Hematopoietic multipotent progenitor cell treated with erythropoietin and hydrocortisone succinate and interleukin-3 and kit ligand, for 15 days (in vitro differentiated cells): ENCODE measurements at places on chromosomes 4 and X.
A peak's percentile ranks its signal among the peaks of the same experiment; 100 is the strongest.

GRCh38 chr4:67393007-67393406 lies 152.3 kb downstream of the CENPC start:
- DNase-seq = no peak

DNA sequence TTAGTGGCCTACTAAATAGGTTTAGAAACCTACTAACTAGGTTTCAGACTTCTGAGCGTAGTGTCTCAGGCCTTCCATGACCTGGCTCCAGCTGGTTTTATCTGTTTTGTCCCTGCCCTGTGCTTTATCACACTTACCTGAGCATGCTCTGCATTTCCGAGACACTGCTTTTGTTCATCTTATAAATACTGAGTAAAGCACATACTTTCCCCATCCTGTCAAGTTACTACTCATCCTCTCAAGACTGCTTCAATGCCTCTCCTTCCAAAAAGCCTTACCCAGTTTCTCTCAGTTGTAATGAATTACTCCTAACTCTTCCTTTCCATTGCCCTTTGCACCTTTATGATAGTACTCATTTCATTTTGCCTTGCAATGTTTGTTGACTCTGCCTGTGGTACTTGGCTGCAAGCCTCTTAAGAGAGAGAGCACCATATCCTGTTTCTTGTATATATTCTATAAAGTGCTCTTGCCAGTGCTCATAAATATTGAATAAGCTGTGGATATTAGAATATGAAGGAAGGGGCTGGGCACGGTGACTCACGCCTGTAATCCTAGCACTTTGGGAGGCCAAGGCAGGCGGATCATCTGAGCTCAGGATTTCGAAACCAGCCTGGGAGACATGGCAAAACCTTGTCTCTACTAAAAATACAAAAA lies 34.4 kb downstream of the SLAIN2 start:
- DNase-seq = no peak

DNA sequence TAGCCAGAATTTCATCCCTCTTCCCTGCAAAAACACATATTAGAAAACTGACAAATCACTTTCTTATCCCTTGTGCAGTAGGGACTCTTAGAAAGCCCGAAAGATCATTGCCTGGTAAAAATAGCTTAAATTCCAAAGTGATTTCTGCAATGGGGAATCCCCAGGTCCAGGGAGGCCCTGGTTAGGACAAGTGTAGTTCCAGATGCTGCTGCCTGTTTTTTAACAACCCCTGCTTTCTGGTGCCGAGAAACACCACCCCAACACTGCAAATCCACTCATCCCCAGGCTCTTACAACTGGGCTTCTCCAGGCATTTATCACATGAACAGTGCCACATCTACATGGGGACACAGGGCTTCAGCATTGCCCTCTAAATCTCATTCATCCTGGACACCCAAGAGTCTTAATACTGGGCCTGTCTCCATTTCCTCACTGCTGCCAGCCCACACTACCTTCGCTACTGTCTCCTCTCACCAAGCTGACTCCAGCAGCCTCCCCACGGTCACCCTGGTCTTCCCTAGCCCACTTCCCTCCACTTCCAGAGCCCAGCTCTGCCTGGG lies 112.2 kb upstream of the PSAPL1 start:
- DNase-seq = no peak

DNA sequence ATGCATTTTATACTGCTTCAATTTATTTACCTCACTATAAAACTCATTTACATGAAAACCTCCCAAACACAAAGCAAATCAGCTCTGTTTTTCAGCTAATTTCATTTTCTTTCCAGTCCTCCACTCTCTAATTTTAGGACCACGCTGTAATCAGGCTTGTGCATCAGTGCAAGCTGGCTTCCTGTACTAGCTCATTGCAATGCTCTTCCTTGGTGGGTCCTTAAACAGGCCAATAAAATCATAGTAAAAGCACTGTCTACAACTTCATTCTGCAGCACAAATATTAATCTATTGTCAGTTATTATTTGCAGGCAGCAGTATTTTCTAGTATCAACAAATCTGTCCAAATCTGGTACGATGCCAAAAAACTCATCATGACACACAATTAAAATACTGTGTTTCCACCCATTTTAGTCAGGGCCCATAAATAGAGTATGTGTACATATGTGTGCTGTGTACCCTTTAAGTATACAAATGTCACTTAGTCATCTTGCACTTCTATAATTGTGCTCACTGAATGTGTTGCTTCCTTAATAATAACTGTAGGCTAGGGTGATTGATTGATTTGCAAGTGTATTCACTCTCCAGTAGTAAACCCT lies 178.2 kb upstream of the HCCS start:
- DNase-seq = no peak

- DNase-seq = no peak
Measured at GRCh38 chr4:53573696-53574095, 17.6 kb downstream of the LNX1 start.

DNA sequence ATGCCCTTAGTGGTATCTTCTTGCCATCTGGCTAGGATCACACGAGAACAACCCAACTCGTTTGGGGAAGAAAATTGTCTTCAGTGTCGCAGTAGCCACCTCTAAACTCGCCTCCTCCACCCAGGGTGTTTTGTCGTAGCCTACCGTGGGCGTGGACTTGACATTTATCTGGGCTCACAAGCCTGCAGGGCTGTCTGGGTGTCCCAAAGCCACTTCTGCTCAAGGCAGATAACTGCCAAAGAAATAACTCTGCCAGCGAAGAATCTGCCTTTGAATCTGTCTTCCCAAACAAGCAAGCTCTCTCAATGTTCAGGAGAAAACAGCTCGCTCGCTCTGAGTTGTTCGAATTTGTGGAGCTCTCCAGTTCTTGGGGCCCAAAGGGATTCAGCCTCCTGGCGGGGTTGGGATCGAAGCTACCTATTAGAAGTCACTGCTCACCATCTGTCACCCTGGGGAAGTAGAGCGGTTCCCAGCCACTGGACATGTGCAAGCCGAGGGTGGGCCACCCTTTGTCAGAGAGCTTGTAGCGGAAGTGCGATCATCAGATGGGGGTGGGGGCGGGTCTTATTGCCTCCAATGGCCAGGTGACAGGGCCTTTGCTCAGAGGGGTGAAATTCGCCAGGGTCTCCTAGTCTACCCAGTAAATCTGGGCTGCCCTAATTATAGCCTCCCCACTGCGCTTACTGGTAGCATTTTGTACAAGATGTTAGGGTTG lies 14.8 kb downstream of the BLOC1S4 start:
- peak; percentile 99 for DNase-seq

DNA sequence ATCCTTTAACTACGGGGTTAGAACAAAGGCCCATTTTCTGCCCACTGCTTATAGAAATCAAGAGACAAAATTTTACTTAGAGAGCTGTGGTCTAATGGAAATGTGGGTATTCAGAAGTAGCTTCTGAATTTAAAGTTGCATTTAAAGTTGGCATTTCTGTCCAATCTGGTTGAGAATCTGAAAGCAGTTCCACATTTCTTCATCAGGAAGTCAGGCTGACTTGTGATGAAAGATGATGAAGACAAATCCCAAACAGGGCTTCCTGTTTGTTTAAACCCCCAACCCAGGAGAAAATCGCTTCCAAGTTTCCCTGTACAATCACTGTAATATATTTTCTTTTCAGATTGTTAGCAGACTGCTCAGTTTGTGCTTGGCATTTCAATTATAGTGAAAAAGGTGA lies 345.3 kb downstream of the SPRY1 start:
- no peak for DNase-seq

DNA sequence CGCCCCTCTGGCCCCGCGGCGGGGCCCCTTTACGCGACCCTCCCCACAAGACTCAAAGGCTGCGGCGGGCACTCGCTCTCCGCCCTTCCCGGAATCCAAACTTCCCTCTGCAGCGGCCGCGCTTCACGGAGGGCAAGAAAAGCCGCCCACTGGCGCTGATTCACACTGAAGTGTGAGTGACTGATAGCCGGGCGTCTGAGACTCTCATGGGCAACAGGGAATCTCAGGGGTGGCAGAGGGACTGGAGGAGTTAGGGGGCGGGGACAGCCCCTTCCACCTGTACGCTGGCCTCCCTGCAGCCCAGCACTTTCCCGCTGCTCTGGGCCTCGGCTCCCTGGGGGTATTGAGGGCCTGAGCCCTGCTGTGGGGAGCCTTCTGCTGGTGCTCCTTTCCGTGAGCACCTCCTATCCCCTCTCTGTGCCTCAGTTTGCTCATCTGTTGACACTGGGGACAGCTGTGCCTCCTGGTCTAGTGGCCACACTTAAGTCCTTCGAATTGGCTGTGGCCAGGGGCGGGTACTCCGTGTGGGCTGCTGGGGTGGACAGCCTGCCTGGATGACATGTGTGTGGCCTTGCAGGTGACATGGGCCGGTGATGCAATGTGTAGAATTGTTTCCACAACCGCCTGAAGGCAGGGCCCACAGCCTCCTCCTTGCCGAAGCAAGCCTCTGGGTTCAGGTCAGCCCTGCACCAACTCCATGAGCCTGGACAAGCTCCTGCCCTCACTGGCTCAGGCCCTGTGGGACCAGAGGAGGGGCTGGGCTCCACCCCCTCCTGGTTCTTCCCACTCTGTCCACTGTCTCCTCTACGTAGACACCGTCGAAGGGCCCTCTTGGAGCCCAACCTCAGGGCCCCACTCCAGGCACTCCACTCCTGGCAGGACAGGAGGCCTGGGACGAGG lies 951 bp downstream of the SH3BP2 start:
- peak; percentile 55 for DNase-seq

DNA sequence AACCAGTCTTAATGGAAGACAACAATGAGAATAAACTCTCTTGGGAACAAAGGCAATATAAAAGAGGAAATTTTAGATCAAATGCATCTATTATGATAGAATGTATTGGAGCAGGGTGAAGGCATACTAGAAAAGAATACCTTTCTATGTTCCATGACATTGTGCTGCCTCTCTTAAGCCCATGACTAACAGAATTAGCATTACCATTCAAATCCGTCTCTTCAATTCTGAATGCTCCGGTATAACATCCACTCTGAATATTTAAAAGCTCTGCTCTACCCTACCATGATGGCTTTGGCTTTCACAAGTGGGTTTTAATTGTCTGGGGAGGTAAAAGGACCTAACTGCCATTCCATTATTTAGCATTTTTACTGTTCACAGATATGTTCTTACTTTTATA lies 1878.4 kb downstream of the ARAP2 start:
- DNase-seq = no peak

DNA sequence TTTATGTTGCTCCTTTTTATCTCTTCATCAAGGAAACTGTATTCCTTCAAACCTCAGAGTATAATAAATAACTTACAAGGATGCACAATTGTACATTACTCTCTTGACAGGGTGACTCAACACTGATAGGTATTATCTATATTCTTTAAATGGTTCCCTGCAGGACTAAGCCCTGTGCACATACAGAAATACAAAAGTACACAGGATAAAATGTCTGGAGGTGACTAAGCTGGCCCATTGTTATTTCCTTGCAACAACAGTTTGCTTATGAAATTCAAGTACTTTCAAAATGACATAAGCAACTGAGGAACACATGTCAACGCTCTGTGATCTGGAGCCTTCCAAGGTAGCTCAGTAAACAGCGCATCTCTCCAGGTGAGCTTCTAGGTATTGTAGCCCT lies 83.8 kb upstream of the RPL34 start:
- DNase-seq = no peak

- no peak for DNase-seq
Measured at GRCh38 chr4:108171339-108172230, 2.9 kb upstream of the LEF1 start.

DNA sequence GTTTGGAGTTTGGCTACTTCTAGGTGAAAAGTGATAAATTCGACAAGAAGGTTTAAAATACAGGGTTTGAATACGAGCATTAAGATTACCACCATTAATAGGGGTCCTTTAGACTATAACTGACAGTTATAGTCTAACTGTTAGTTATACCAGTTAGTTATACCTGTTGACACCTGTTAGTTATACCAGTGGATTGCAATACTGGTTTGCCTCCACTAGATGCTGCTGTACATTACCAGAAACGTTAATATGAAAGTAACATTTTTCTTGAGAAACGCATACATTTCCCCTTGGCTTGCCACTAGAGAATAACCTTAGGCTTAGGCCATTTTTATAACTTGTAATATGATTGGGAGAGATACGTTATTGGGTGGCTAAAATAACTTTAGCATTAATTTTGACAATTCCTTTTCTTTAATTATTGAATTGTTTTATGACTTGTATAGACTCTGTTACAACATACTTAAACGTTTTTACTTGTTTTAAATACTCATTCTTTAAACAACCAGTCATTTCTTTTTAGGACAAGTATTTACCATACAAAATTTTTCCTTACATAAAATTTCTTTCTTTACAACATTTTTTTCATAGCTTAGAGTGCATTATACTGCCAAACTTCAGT lies 911.2 kb downstream of the FSTL5 start:
- no peak for DNase-seq

DNA sequence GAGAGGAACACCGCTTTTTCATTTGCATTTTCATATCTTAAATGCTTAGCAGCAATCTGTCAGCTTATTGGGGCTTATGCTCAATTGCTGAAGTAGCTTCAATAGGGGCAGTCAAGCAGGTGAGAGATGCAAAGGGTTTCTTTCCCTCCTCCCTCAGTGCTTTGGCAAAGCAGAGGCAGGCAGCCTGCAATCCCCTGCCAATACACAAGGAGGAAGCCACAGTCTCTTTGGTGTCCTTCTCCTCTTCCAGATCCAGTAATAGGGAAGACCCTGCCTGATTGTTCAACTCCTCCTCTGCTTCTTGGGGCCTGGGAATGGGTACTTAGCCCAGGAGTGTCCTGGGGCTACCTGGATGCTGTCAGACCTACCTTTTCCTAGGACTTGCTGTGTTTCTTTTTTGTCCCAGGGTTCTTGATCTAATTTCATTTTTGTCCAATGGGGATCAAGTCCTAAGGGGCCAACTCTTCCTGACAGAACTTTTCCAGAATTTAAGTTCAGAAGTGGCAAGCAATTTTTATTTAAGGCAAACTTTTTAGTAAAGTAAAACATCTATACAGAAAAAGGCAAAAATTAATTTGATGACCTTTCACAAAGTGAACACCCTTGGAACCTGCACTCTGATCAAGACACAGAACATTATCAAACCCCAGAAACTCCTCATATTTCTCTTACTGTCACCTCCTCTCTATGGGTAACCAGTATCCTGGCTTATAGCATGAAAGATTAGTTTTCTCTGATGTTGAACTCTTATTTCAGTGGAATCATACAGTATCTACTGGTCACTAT lies 260.3 kb downstream of the PPP3CA start:
- DNase-seq = no peak

DNA sequence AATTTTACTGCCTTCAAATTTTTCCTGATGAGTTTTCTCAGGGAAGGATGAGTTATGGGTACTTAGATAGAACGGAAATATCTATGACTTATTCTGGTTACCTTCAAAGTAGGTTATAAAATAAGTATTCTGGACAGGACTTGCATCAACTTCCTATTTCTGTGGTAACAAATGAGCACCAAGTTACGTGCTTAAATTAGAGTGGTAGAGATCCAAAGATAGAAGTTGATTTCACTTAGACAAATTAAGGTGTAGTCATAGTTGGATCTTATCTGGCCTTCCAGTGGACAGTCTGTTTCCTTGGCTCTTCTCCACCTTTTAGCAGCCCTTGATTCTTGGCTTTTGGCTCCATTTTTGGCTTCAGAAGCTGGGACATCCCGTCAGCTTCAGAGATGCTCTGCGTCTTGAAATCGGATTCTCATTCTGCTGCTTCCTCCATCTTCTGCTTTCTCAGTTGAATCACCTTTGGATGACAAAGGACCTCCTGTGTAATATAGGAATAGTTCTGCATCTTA lies 109.9 kb downstream of the ZNF518B start:
- no peak for DNase-seq

- peak; percentile 40 for DNase-seq
Measured at GRCh38 chr4:171812665-171813525, at the start of gene GALNTL6. Gene GALNTL6, plus strand, starts transcription at chr4:171813404.
